ENCODE measurements at places on chromosomes 12 and 14. TPM values are rescaled to one million over a fixed set of nuclear protein-coding genes. Genes with fewer than 3 reads are reported as not detected.

CHST11 gene
- total RNA-seq = 56.6 TPM

KRT75 gene
- not detected for total RNA-seq

DNA sequence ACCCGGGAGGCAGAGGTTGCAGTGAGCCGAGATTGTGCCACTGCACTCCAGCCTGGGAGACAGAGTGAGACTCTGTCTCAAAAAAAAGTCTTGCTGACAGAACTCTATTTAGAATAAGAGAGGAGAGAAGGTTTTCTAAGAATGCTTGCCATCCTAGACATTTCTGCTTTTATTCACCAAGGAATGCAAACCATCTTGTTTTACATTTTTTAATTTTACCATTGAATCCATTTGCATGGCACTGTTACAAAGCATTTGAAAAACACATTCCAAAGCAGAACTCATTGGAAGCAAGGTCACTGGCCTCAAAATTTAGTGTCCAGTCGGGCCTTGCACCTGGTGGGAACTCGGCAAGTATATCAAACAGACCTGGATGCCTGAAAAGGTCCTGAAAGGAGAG, 44.2 kb upstream of the RASSF3 start:
- no peak overlapping the region for H3K4me3 ChIP-seq
- H3K36me3 ChIP-seq = no peaks in the 10 kb centered on the region
- no peak for DNase-seq
- no peak overlapping the region for H3K27ac ChIP-seq
- H3K4me1 ChIP-seq = peaks cover 15% of the 10 kb centered on the region

DNA sequence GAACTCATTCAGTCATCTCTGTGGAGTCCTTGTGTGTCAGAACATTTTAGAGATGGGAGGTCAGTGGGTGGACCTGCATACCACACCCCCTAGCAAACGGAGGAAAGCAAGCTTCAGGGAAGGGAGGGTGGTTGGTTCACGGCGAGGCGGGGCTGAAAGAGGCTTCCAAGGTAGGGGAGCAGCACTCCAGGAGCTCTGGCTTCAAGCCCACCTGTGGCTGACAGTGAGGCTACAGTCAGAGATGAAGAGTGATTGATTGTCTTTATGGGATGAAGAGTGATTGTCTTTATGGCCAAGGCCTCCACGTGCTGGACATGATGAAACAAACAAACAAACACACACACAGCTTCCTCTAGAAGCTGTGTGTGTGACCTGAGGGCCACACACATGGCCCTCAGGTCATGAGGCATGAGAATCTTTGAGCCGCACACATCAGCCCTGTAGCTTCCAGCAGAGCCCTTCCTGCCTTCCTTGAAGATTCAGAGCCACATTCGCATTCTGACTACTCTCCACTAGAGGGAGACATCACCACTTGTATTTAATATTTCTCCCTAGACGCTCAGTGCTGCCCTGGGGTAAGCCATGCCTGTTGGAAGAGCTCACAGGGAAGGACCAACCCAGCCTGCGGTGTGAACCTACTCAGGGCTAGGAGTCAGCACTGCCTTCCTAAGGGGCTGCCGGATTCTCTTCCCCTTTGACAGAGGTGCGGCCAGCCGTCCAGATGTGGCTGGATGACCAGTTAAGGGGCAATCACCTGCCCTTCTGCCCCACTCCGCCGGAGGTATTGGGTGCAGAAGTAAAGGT, 54.4 kb upstream of the KCNA1 start:
- DNase-seq = no peak
- no peak overlapping the region for H3K27ac ChIP-seq
- no peaks in the 10 kb centered on the region for H3K36me3 ChIP-seq
- H3K27me3 ChIP-seq = peaks cover 21% of the 10 kb centered on the region
- H3K4me1 ChIP-seq = peaks cover 3% of the 10 kb centered on the region
- H3K4me3 ChIP-seq = no peak overlapping the region

DNA sequence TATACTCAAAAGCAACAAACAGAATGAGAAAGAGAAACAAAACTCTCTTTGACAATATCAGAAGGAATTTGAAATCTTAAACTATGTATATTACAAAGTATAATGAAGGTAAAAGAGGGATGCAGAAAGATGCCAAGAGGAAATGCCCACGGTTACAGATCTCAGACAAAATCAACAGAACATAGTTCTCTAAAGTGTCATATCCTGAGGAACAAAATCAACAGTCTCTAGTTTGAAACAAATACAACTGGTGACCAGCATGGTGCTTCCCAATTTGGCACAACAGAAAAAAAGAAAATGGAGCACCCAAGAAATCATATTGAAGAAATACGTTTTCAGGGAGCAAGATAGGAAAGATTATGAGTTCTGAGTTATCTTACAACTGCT, 116.5 kb downstream of the METTL25 start:
- H3K4me3 ChIP-seq = no peak overlapping the region
- H3K4me1 ChIP-seq = no peaks in the 10 kb centered on the region
- H3K27ac ChIP-seq = no peak overlapping the region

DNA sequence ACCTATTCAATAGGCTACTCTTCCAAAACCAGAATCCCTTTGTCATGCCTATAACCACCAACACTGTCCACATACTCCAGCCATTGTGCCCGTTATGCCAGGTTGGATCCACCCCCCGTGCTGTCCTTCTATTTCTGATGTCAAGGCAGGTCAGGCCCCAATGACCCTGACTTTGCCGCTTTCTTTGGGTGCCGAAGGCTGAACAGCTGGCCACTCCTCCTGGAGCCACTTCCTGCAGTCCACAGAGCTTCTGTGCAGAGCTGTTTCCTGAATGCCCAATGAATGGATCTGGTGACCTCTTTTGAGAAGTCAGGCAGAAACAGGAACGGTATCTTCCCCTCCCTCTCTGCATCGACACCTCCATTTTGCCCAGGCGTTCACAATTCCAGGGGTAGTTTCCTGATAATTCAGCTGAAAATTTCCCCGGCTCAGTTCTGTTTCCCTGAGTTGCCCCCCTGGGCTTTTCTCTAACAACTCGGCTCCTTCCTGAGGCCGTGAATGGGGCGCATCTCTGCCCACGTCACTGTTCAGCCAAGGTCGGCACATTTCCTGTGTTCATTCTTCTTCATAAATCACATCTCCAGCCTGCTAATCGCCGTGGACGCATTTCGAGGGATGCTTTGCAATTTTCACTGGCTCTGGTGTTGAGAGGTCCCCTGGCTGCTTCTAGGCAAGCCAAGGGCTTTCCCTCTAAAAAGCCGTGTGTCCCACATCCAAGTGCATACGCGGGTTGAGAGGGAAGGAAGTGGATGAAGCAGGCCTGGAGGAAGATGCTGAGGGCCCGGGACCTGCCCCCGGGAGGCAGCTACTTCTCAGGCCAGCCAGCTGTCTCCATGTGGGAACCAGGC, 86.5 kb downstream of the PAPOLA start:
- H3K27me3 ChIP-seq = peaks cover 15% of the 10 kb centered on the region
- DNase-seq = peak; percentile 25
- H3K27ac ChIP-seq = no peak overlapping the region
- H3K36me3 ChIP-seq = no peaks in the 10 kb centered on the region
- H3K4me3 ChIP-seq = no peak overlapping the region

TEAD4 gene
- 42.5 TPM for total RNA-seq

DNA sequence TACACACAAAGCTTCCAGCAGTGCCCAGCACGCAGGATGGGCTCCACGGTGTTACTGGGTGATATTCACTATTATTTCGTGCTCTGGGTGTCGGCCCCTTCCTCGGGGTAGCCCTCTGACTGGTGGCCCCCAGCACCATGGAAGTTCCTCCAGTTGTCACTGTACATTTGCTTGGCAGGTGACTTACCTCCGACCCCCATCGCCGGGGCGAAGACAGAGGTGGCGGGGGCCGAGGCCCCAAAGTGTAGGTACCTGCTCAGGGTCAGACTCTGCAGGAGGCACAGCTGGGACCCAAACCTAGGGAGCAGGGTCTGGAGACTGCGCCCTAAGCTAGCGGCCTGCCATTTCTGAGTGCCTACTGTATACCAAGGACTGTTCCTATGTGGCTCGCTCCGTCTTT, 98.9 kb downstream of the RFLNA start:
- peaks cover 53% of the 10 kb centered on the region for H3K36me3 ChIP-seq
- DNase-seq = no peak
- H3K4me1 ChIP-seq = peaks cover 64% of the 10 kb centered on the region
- peak overlapping the region; percentile 81 for H3K27ac ChIP-seq

LGR5 gene
- 0.35 TPM for total RNA-seq
